Breast epithelium (tissue), 4 donors: ENCODE measurements at places on chromosomes 1 and 21. TPM values are rescaled to one million over a fixed set of nuclear protein-coding genes. Genes with fewer than 3 reads are reported as not detected.

DNA sequence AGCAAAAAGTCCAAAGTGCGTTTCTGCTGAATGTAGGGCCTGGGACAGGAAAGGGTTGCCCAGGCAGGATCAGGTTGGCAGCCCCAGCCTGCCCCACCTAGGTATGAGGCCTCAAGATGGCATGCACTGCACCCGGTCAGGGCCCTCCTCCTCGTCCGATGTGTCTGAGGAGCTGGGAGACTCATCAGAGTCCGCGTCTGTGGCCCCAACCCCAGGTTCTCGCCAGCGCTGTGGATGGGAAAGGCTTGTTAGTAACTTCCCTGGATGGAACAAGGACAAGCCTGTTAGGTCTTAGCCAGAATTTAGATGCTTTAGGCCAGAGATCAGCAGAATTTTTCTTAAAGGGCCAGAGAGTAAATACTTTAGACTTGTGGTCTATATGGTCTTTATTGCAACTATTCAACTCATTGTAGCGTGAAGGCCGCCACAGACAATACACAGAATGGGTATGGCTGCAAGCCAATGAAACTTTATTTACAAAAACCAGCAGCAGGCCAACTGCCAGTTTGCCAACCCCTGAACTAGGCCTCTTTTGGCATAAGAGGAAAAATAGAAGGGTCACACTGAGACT is 12.4 kb downstream of the PEA15 start:
- no peak overlapping the region for H3K4me3 ChIP-seq
- no peaks in the 10 kb centered on the region for H3K36me3 ChIP-seq
- peak overlapping the region; percentile 78 for H3K27ac ChIP-seq
- peaks cover 5% of the 10 kb centered on the region for H3K4me1 ChIP-seq
- no peak for DNase-seq
- H3K27me3 ChIP-seq = no peaks in the 10 kb centered on the region

MCOLN2 gene
- total RNA-seq = 1.6 TPM

CSDE1 gene
- 489 TPM for total RNA-seq

- no peak overlapping the region for H3K4me3 ChIP-seq
- no peak for DNase-seq
- H3K4me1 ChIP-seq = no peaks in the 10 kb centered on the region
Measured at GRCh38 chr1:24693827-24694379, 50.8 kb downstream of the SRRM1 start.

DNA sequence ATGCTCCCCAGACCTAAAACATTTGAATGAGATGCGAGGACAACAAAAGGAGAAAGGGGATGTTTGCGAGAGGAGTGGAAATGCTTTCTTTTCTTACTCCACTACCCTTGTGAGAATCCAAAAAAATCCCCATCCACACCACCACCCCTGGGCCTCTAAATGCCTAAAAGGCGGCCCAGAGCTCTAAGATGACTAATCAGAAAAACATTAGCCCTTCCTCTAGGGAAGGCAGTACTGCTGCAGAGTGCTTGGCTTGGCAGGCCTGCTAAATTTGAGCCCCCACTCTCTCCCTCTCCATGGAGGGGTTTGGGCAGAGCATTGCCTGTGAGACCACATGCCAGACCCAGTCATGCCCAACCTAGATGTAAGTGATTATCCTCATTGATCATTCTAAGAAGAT is 347.9 kb downstream of the USH2A start:
- H3K36me3 ChIP-seq = no peaks in the 10 kb centered on the region
- H3K4me1 ChIP-seq = no peaks in the 10 kb centered on the region
- no peak overlapping the region for H3K4me3 ChIP-seq
- H3K27ac ChIP-seq = no peak overlapping the region

DNA sequence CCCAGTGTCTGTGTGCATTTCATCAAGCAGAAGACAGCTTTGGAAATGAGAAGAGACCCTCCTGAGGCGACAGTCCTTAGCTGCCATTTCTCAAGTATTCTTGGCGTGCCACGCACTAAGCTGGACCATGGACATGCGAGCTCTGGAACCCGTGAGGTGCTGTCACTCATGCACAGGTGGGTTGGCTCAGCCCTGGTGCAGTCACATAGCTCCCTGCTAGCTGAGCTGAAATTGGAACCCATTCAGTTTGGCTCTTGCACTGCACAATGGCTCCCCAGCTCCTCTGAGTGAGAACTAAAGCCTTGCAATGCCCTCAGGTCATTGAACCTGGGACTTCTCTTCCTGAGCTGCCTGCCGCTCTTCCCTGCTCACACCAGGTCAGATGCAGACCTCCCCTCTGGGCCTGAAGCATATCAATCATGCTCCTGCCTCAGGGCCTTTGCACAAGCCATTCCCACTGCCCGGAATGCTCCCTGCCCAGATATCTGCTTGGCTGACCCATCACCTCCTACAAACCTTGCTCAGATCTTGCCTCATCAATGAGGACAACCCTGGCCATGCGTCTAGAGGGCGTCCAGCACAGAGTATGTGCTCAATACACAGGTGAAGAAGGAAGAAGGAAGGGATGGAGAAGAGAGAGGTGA is 6.3 kb upstream of the SRARP start:
- no peak for DNase-seq
- no peak overlapping the region for H3K27ac ChIP-seq
- H3K4me1 ChIP-seq = no peaks in the 10 kb centered on the region
- H3K4me3 ChIP-seq = no peak overlapping the region
- no peaks in the 10 kb centered on the region for H3K27me3 ChIP-seq

PGLYRP4 gene
- total RNA-seq = not detected

GRCh38 chr1:95382000-95382786 is 148.2 kb downstream of the RWDD3 start:
- DNase-seq = no peak
- no peak overlapping the region for H3K4me3 ChIP-seq
- H3K36me3 ChIP-seq = no peaks in the 10 kb centered on the region
- no peak overlapping the region for H3K27ac ChIP-seq
- no peaks in the 10 kb centered on the region for H3K4me1 ChIP-seq

DNA sequence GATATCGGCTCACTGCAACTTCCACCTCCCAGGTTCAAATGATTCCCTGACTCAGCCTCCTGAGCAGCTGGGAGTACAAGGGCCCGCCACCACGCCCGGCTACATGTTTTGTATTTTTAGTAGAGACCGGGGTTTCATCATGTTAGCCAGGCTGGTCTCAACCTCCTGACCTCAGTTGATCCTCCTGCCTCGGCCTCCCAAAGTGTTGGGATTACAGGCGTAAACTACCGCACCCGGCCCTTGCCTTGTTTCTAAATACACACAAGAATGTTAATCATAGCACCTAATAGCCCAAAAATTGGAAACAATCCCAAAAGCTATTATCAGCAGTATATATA is 1.2 kb upstream of the MSTO1 start:
- DNase-seq = no peak
- H3K27ac ChIP-seq = no peak overlapping the region
- H3K4me3 ChIP-seq = no peak overlapping the region
- H3K4me1 ChIP-seq = no peaks in the 10 kb centered on the region

DYNLT4 gene
- 2.0 TPM for total RNA-seq

DLGAP3 gene
- 0.15 TPM for total RNA-seq

GRCh38 chr21:45031571-45032191 is 42.7 kb upstream of the ADARB1 start:
- H3K27ac ChIP-seq = no peak overlapping the region
- H3K4me3 ChIP-seq = no peak overlapping the region
- no peaks in the 10 kb centered on the region for H3K36me3 ChIP-seq
- DNase-seq = no peak
- no peaks in the 10 kb centered on the region for H3K4me1 ChIP-seq

DNA sequence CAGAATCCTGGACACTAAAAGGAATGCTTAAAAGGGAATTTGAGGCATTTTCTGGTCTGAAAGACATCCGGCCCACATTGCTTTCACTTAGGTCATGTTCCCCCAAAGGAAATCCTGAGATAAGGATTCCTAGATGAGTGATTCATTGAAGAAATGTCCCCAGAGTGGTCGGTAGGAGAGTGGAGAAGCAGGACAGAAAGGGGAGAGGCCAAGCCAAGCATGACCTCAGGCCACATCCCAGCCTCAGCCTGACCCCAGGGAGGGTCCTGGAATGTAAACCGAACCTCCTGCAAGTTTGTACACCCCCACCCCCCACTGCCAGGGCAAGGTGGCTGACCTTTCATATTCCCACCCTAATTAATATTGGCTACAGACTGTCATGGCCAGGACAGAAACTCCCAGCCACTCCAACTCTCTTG is 16.6 kb downstream of the HIVEP3 start:
- H3K27ac ChIP-seq = no peak overlapping the region
- DNase-seq = no peak
- no peaks in the 10 kb centered on the region for H3K36me3 ChIP-seq
- no peaks in the 10 kb centered on the region for H3K27me3 ChIP-seq
- H3K4me1 ChIP-seq = no peaks in the 10 kb centered on the region

DNA sequence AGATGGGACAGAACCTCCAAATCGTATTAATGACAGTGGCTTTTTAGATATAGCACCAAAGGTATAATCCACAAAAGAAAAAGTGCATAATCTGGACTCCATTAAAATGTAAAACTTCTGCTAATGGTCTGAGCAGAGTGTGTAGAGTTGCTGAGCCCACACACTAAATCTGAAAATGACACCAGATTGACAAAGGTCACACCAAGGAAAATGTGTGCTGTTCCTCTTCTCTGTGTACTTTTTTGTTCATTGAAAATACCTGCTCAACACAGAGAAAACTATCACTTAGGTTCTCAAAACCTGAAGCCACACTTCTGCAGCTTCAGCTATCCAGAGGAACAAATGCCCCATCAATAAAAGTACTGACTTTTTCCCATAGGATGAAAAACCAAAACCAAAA is 146.2 kb downstream of the AK5 start:
- no peaks in the 10 kb centered on the region for H3K4me1 ChIP-seq
- no peaks in the 10 kb centered on the region for H3K27me3 ChIP-seq
- no peak overlapping the region for H3K4me3 ChIP-seq
- no peak for DNase-seq

SAMD13 gene
- total RNA-seq = 2.1 TPM

- no peaks in the 10 kb centered on the region for H3K27me3 ChIP-seq
- H3K36me3 ChIP-seq = no peaks in the 10 kb centered on the region
- H3K4me3 ChIP-seq = no peak overlapping the region
- no peaks in the 10 kb centered on the region for H3K4me1 ChIP-seq
- no peak overlapping the region for H3K27ac ChIP-seq
Measured at GRCh38 chr1:37951041-37951782, 4.4 kb upstream of the INPP5B start.

DNA sequence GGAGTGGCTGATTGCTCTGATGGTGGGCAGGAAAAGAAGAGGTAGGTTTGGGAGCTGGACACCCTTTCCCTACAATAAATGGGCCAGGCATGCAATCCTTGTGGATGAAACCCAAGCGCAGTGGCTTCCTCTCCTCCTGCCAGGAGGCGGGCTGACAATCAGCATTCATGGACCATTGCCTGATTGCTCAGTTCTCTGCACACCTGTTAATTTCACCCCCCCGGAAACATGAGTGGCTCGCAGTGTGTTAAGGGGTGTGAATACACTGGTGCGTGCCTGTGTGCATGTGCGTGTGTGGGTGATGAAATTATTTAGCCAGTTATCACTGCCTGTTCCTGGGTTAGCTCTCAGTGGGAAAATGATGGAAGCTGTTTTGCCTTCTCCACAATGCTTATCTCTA is 310.7 kb downstream of the PCP4 start:
- no peaks in the 10 kb centered on the region for H3K36me3 ChIP-seq
- H3K27me3 ChIP-seq = peaks cover 5% of the 10 kb centered on the region
- DNase-seq = no peak
- no peak overlapping the region for H3K27ac ChIP-seq
- H3K4me1 ChIP-seq = no peaks in the 10 kb centered on the region
- H3K4me3 ChIP-seq = no peak overlapping the region

DNA sequence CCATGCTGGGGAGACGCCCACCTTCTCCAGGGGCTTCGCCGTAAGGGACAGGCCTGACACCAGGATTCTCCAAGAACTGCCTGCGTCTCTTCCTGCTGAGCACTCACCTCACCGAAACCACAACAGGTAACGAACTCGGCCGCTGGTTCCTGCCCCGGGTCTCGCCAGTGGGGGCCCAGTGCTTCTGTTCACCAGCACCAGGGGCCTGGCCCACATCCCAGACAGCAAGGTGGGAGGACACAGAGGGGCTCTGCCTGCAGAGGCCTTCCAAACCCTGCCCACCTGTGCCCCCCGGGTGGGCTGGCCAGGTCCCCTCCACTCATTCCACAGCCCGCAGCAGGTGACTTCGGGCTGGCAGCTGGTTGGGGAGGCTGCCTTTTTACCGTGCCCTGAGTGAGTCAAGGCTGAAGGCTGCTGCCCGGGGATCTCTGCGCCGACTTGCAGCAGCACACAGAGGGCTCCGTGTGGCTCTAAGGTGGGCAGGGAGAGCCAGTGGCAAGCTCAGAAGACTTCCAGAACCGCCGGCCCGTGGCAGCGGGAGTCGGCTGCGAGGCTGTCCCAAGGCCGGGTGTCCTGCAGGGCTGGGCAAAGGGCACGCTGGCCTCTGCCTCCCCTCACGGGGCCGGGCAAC is 14.7 kb upstream of the COL18A1 start:
- H3K36me3 ChIP-seq = no peaks in the 10 kb centered on the region
- no peak overlapping the region for H3K27ac ChIP-seq
- no peaks in the 10 kb centered on the region for H3K27me3 ChIP-seq
- H3K4me3 ChIP-seq = no peak overlapping the region
- no peak for DNase-seq

GRCh38 chr1:64111787-64112186 is 91.6 kb upstream of the UBE2U start:
- H3K36me3 ChIP-seq = no peaks in the 10 kb centered on the region
- peaks cover 3% of the 10 kb centered on the region for H3K4me1 ChIP-seq
- DNase-seq = no peak
- no peaks in the 10 kb centered on the region for H3K27me3 ChIP-seq
- H3K4me3 ChIP-seq = no peak overlapping the region

CHI3L2 gene
- total RNA-seq = 14.1 TPM

GRCh38 chr1:54569339-54569738 is 21.3 kb downstream of the ACOT11 start:
- no peaks in the 10 kb centered on the region for H3K27me3 ChIP-seq
- DNase-seq = no peak
- H3K4me1 ChIP-seq = no peaks in the 10 kb centered on the region

- H3K27ac ChIP-seq = no peak overlapping the region
- no peak for DNase-seq
- peaks cover 12% of the 10 kb centered on the region for H3K4me1 ChIP-seq
Measured at GRCh38 chr1:917076-917459, 6.7 kb upstream of the SAMD11 start.
